GM12892 (cell line): ENCODE measurements at places on chromosomes 5 and 9.

DNA sequence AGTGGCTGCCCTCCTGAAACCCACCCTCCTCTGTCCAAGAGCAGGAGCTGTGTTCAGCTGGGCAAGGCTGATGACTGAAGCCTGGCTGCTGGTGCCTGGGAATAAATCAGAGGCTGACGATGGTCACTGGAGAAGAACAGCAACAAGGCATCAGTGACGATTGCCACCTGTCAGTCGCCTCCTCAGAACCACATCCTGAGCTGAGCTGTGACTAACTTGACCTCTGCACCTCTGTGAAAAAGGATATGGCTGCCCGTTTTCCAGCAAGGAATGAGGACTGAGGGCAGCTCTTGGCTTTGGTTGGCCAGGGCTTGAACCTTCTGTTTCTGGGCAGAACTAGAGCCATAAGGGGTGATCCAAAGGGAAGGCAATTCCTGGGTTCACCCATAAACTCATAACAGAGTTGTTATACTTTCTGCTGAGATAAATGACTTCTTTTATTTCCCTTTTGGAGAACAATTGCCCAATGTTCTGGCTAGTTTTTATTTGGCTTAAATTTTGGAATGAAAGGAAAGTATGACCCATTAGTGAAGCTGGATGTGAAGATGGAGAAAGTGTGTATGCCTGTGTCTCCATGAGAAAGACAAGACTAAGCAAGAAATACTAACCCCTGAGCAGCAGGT lies 40.1 kb downstream of the TRIP13 start:
- no peak for DNase-seq

DNA sequence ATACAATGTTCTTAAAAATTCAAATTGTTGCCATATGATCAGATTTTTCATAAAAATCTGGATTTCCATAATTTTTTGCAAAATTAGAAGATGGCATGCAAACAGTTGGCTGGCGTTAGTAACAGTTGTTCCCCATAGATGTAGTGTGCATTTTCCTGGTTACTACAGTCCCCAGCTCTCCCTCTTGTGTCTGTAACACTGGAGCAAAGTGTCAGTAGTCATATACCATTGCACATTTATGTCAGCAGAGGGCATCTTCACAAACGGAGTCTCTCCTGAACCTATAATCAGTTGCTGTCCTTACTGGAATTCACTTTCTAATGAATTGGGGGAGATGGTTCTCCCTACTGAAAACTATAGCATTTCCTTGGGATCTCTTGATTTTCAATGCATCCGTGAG lies 44.7 kb upstream of the DMAC1 start:
- DNase-seq: no peak

- DNase-seq: no peak
Observed at GRCh38 chr5:122089096-122090013, 11.3 kb upstream of the LOX start.

DNA sequence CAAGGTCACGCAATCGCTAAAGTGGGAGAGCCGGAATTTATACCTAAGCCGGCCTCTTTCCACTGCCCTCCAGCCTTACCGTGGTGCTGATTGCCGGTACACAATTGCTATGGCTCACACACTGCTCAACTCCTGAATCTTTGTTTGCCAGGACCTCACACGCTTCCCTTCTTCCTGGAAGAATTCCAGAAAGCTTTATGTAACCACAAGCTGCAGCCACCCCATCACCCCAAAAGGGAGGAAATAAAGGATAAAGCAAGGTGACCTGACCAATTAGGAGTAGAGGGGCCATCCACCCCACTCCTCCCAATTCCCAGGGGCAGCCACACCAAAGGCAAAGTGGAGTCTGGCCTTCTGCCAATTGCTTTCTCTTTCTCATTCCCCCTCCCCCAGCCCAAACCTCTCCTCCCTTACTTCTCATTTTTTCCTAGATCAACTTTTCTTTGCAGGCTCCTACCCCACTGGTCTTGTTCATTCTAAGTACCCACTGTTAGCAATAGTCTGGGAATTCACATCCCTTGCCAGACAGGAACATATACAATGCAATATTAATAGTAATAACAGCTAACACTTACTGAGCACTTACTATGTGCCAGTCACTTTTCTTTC lies 18.0 kb upstream of the CDC23 start:
- no peak for DNase-seq

- DNase-seq: no peak
Observed at GRCh38 chr9:99178912-99179872, 42.5 kb downstream of the ALG2 start.

DNA sequence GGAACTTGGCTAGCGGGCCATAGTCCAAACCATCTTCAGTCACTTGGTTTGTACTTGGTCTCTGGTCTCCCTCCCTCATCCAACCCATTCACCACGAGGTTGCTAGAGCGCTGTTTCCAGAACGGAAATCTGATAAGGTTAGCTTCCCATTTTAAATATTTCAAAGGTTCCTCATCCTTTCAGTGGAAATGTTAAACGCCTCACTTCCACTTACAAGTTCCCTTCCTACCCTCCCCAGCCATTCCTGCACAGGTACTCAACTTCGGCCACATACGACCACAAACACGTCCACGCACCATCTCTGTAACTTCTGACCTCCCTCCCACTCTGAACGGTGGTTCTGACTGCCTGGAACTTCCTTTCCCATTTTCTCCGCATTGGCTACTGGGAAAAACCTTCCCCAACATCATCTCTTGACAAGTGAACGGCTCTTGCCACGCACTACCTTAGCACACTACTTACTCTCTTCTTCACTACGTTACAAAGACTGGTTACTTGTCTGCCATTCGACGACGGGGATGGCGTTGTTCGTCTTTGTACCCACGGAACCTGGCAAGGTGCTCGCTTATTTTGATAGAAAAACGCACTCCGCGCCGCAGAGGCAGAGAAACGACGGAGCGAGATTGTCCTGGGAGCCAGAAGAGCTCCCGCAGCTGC lies 629 bp downstream of the CCNH start:
- DNase-seq: no peak

GRCh38 chr5:11650936-11651335 lies 253.3 kb downstream of the CTNND2 start:
- DNase-seq: no peak

GRCh38 chr9:2984491-2984890 lies 140.6 kb upstream of the PUM3 start:
- DNase-seq: no peak

- no peak for DNase-seq
Observed at GRCh38 chr5:9198394-9198793, 347.5 kb downstream of the SEMA5A start.

DNA sequence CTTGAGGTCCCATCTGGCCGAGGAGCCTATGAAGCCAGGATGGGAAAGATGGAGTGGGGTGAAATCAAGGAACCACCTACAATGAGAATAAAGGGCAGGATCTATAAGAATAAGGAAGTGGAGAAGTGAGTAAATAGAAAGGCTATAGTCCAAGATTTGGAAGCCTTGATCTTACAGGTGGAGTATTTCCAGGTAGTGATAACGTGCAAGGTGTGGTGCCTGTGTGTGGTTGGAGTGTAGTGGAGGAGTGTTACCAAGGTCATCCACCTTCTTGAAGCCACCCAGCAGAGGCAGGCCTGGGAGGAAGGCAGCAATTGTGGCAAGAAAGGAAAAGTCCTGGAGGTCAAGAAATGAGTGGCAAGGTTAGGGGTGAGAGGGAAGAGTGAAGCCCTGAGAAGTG lies 72.9 kb downstream of the IQGAP2 start:
- no peak for DNase-seq

- no peak for DNase-seq
Observed at GRCh38 chr9:133067006-133067405, 5.2 kb downstream of the CEL start.

DNA sequence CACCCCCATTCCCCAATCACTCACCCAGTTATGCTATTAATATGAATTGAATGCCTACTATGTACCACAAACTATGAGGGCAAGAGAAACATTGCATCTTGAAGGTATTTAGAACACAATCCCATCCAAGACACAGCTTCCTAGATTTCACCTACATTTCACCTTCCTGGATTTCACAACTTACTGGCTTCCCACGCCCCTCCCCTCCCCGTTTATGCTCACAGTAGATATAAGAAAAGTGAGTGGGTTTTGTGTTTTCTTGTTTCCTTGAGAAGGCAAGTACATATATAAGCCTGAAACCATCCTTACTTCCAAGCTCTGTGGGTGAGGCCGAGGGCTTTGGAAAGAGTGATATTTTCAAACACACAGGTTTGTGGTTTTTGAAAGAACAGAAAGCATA lies 465.0 kb downstream of the BNC2 start:
- DNase-seq: no peak

DNA sequence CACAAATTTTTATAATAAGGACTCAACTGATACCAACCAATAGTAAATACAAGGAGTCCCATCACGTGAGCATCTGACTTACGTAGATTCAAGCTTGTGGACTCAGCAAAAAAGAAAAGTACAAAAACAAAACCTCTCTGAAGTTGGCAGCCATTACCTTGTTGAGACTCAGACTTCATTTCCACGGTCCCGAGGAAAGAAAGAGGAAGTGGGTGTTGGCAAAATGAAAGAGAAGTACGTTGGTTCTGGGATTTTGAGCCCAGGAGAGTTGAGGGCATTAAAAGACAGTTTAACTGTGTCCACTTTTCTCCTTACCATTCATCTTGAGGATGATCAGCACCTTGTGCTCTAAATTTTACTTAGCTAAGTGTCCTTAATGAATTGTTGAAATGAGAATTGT lies 26.7 kb downstream of the NCBP1 start:
- no peak for DNase-seq

- DNase-seq: no peak
Observed at GRCh38 chr5:102713278-102713677, 41.8 kb upstream of the PAM start.

DNA sequence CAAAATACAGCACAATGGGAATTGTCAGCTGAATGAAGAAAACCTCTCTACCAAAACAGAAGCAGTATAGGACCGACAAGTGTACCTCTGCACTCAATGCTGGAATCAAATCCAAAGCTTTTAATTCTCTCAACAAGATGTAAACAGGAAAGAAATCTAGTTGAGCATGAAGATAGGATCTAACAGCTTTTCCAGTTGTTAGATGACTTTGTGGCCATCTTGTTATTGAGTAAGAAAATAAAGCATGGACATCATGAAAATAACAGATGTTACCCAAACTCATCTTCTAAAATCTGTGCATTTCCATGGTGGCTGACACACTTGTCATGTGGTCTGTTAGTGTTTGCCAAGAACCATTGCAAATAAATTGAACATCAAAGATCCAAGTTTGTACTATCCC lies 34.7 kb downstream of the SREK1 start:
- DNase-seq: no peak

DNA sequence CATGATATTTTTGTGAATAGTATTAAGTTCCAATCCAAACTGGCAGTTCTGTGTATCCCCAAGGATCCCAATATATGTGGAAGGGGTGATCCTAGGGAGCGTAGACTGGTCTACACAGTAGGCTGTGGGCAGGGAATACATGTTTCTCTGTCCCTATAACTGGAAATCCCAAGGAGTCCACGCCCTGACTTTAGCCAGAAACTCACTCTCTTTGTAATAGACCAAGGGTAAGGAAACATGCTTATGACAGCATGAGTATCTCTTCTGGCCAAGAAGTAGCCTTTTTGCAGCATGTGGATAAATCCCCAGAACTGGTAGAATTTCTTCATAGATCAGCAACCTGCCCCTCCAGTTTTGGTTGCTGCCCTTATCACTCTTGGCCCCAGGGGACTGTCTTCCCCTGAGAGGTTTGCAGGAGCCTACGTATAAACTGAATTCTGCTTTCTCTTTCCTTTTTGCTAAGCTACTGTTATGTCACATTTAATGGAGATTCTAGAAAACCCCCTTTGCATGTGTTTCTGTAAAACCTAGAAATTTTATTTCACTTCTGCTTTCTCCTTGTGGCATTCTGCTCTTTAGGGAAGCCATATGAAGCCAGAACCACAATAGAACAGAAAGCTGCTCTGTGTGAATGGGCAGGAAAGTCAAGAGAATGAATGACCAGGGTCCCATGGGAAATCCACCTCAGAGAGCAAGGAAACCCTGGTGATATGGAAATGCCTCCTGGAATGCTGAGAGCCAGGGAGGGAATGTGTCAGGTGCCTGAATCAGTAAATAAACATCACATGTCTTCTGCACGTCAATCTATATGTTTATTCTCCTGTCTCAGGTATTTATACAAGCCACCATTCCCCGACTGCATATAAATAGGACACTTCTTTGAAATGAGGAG lies 3.5 kb downstream of the IFNA2 start:
- DNase-seq: peak; percentile 18

DNA sequence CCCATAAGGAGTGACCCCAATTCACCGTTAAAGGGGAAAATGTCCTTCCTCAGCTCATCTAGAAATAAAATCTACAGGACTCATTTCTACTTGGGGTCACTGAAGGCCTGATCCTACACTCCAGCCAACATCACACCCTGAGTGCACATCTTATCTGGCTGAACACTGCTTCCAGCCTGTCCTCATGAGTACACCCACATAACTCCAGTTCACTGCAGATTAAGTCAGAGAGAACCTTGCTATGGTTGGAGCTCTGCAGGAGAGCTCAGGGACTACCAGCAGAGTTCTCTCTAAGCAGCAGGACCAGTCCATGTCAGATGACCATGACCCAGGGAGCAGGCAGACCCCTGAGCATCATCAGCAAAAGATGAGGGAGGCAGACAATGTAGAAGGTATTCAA lies 126.9 kb upstream of the MAP3K1 start:
- no peak for DNase-seq

DNA sequence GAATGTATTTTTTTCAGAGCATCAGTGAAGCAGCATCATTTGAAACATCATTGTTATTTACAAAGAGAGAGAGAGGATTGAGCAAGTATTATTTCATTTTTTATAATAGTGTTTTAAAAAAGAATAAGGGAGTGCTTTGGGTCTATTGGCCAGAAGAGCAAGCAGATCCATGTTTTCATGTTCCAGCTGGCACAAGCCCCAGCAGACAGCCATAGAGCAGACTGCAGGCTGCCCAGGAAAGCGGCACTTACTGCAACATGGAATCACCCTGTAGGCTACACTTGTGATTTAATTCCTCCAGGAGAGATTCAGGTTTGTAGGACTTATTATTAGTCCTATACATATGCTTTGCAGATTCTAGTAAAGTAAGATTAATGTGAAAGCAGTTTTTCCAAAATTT lies 407.0 kb upstream of the GRAMD2B start:
- DNase-seq: no peak

DNA sequence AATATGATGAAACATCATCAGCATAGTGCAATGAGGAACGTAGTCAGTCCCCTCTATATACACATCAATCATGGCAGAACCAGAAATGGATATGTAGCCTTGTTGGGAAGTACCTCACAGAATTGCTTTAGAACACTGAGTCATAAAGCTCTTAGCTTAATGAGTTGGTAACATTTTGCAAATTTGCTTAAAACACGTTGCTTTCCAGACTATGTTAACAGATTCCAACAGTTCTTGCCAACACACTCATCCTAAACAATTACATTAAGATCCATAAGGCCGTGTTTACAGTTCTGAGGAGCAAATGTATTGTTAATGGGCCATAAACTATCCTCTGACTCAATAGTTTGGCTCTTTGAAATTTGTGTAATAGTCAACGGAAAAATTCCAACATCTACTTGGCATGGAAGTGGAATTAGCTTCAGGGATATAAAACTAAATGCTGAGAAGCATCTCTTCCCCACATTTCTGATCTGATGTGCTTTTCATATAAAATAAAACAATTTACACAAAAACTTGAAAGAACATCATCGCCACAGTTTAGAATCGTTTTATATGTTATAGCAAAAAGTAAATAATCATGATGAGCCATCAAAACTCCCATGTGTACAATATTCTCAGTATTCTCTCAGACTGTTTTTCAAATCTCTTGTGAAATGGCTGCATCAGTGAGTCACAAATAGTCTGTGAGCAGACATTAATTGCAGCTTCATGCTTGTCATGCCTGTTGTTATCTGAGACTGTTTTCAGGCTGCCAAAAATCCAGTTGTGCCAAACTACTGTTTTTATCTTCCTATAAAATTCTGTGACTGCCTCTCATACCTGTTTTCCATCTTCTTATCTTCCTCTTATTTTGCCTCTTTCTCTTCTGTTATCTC lies 291.9 kb downstream of the COX7C start:
- no peak for DNase-seq
